ENCODE measurements at places on chromosomes 6 and 20.

DNA sequence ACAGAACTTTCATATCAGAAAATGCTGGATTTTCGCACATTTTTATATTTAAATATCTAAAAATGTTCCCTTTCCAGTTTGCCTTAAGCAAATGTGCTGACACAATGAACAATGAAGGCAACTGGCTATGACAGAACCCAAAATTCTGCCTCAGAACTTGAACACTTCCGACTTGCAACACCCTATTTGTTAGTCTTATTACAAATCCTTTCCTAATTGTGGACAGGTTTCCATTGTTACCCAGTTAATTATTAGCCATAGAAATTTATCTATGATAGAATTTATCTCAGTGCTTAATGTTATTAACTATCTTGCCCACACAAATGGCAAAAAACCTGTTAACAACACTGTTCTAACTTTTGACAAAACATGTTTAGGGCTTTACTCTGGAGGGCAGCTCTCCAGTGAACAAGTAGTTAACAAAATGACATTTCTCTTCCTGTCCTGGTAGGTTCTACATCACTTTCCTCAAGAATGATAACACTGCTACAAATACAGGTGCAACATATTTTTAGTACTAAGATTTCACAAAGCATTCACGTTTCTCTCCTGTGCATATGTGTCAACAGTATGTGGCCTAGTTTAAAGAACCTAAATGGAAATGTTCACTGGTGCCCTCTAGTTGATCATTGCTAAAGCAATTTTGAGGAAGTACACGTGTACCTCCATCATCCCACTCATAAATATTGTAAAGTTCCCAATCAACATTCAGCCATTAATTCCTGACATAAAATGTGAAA, 58.4 kb downstream of the HIVEP2 start:
- no peak for DNase-seq

DNA sequence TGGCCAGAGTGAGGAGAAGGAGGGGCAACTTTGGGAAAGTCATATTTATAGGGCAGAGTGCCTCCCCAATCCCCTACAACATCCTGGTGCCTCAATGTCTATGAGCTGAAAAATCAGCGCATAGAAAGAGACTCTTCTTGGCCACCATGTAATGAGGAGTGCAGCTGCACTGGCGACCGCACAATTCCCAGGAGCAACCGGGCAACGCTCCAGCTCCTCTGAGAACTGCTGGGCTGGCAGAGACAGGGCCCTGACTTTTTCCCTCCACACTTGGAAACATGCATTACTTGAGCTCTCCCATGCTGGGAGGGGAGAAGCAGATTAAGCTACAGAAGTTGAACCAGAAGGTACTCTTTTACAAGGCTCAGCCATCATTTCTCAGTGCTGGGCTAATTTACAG, 31.4 kb upstream of the MARCKS start:
- no peak for DNase-seq

DNA sequence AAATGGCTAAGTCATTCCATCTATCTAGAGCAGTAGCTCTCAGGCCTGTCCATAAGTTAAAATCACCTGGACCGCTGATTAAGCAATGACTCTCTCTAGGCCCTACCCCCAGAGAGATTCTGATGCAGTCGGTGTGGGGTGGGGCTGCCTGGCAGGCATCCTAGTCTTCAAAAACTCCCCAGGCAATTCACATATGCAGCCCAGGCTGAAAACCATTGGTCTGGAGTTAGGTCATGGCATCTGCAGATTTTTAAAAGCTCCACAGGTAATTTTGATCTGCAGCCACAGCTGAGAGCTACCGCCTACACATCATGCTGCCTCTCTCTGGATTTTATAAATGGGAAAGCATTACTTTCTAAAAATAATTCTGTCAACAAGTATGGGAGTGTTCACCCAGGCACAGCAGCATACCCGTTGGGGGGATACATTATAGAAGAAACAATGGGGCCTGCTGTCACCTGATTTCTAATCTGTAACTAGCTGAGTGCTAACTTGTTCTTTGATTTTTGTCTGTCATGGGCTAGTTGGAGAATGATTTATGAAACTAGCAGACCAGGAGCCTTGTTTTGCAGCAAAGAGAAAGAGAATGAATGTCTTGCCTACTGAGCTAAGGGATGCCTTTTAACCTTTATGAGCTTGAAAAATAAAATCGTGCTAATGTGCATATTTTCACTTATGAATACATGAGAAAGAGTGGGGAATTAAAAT, 44.1 kb upstream of the ATXN1 start:
- no peak for DNase-seq

GRCh38 chr20:8709627-8710026, 359.3 kb upstream of the PLCB4 start:
- no peak for DNase-seq

- DNase-seq: no peak
Observed at GRCh38 chr6:154592199-154592860, 81.8 kb upstream of the CNKSR3 start.

- no peak for DNase-seq
Observed at GRCh38 chr6:159760602-159761057, 1.2 kb upstream of the ACAT2 start.

- DNase-seq: no peak
Observed at GRCh38 chr6:53432318-53433161, 83.8 kb upstream of the ELOVL5 start.

DNA sequence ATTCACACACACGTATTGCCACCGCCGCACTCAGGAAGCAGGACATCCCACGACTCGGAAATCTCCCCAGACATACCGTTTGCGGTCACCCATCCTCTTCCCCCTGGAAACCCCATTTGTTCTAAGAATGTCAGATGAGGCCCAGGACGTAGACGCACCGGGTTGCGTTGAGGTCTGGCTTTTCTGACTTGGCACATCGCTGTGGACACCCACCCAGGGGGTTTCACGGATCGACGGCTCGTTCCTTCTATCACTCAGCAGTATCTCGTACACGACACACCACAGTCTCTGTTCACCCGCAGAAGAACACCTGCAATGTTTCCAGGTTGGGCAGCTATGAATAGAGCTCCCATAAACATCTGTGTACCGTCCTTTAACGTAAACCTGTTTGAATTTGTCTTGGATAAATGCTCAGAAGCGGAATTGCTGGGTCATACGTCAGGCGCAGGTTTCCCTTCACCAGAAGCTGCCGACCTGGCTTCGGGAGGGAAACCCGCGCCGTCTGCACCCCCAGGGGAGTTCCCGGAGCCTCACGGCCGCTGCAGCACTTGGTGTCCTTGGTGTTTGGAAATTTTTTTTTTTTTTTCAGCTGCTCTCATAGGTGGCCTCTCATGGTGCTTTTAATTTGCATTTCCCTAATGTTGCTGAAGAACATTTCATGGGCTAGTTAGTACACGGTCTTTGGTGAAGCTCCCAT, 9.3 kb upstream of the EEF1A2 start:
- peak; percentile 7 for DNase-seq

DNA sequence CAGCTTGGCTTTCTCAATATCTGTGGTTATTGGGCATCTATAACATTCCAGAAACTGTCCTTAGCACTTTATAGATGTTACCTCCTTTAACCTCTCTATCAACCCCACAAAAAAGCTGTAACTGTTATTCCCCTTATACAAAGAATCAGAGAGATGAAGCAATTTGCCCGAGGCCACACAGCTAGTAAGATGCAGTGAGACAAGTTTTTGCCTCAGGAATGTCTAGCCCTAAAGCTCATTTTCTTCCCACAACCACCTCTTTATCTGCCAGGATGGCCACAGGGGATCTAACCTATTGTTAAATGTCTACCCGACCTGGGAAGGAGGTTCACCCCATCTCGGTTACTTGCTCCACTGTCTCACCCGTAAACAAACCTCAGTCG, 31.9 kb upstream of the TCP11 start:
- DNase-seq: no peak

DNA sequence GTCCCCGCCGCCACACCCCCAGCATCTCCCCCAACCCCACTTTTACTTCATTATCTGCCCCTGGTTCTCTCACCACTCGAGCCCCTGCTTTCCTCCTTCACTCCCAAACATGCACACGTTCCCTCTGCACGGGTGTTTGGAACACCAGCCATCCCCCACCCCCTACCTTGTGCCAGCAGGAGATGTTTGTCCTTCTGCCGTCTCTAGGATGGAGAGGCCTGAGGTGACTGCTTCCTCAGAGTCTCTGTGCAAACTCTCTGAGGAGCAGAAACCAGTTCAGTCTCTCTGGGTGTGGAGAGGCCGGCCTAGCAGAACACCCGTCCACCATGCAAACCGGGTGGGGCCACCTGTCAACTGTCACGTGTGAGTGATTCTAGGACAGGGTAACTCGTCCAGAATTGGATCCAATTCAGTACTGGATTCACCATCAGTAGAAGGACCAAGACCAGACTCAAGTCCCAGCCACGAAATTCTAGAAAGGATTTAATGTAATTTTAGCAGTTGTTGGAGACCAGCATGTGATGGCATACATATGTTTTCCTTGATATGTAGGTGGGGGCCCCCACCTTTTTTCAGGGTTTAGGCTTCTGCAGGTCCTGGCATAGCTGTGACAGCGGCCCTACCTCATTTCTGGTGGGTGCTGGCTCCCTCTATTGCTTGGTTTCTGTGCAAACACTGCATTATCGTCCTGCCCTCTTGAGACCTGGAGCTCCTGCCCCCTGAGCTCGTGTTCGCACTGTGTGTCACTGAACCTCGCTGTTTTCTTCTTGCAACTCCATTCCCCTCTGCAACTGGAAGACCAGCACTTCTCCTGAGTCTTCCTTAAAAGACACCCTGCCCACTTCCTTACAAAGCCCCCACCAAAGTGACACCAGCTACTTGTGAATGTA, at the start of gene RAET1E:
RAET1E (minus strand) TSS at position 259 of the 890 bp plus-strand sequence. CDS start 7,212 bp downstream, outside the sequence.
- no peak for DNase-seq

DNA sequence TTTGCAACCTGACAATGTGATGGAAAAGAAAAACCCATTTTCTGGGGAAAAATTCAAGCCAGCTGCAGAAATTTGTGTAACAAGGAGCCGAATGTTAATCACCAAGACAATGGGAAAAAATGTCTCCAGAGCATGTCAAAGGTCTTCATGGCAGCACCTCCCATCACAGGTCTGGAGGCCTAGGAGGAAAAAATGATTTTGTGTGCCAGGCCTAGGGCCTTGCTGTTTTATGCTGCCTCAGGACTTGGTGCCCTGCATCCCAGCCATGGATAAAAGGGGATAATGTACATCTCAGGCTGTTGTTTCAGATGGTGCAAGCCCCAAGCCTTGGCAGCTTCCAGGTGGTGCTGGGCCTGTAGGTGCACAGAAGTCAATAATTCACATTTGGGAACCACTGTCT, 747.7 kb downstream of the C6orf118 start:
- DNase-seq: no peak

DNA sequence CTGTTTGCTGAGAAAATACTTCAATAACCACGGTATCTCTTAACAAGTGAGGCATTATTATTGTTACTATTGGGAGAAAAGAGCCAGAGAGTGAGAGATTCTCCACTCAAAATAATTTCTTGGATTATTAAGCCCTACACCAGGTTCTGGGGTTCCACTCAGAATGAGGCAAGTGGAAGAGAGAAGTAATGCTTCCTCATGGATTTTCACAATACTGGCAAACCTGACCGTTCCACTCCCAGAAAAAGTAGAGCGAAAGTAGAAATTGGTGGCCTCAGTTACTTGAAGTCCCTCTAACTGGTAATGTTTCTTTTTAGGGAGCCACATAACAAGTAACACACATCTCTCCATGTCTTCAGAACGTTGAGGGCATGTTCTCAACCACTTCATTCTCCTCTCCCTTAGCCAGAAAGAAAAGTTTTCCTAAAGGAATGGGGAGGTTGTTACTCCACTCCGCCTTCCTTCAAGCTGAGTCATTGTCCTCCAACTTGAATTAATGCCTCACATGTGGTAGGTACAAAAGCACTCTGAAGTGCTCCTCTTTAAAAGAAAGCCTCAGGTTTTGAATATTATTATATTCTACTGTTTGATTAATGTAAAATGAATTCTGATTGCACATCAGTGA, 1.9 kb downstream of the BAG2 start:
- DNase-seq: no peak

GRCh38 chr20:13333793-13334192, 112.7 kb downstream of the ISM1 start:
- DNase-seq: no peak

GRCh38 chr6:137661601-137662000, 167.4 kb upstream of the OLIG3 start:
- no peak for DNase-seq

GRCh38 chr6:72850469-72850868, 228.6 kb downstream of the KCNQ5 start:
- no peak for DNase-seq

DNA sequence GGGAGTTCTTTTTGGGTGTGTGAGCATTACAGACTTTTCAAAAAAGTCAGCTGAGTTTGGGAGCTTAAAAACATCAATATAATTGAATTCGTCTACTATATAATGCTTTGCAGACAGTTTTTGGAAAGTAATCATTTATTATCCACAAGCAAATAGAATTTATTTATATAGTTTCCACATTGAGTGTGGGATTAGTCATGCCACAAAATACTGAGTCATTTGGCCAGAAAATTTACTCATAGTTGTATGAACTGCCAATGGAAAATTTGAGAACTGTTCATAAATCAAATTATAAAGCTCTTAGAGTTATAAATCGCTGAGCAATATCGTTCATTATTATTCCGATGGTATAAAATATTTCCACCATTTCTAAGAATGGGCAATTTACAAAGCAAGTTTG, 5.0 kb downstream of the BEND6 start:
- no peak for DNase-seq

DNA sequence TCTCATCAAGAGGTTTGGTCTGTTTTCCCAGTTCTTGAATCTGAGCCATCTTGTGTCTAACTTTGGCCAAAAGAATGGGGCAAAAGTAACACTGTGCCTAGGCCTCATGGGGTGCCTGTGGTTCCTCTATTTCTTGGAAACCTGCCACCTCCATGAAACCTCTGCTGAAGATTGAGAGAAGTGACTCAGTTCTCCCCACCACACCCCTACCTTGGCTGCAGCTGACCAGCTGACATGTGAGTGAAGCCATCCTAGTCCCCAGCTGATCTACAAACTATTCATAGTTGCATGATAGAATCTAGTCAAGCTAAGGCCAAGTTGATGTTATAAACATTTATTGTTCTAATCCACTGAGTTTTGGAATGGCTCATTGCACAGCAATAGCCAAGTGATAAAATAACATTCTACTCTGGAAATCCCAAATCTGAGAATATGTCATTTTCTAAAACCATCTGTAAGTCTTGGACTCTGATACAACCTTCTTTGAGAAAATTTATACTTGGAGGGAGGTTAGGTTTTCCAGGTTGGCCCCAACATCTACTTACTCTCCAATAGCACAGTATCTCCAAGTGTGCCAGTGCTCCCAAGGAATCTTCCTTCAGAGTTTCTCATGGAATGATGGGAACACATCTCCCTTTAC, 107.0 kb upstream of the SMLR1 start:
- DNase-seq: no peak

- DNase-seq: no peak
Observed at GRCh38 chr6:28875191-28875747, 48.5 kb downstream of the TRIM27 start.

DNA sequence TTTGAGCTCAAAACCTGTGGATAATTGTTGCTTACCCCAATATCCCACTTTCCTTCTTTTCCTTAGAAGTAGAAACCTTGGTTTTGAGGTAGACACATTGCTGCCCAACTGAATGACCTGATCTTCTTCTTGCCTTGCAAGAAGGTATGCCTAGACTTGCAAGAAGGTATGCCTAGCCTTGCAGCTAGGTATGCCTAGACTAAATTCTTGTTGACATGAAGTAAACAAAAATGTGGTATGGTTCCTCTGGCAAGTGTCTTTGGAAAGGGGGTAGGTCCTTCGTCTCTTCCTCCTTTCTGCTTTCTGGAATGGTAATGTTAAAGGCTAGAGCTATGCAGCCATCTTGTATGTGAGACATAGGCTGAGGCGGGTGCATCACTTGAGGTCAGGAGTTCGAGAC, 129.2 kb downstream of the GMPR start:
- DNase-seq: no peak

GRCh38 chr6:43770372-43771209, 580 bp downstream of the VEGFA start:
- DNase-seq: peak; percentile 28

- DNase-seq: no peak
Observed at GRCh38 chr6:150091476-150091875, 22.6 kb upstream of the ULBP3 start.
